Stimulated activated CD4-positive, alpha-beta T cell treated with anti-CD3 and anti-CD28 coated beads, Interleukin-15, amount 100 ng/mL, for 48 hours (primary cell): ENCODE measurements at places on chromosomes 4 and X.

GRCh38 chr4:153916273-153916755 is 127.4 kb upstream of the SFRP2 start:
- peak; percentile 49 for DNase-seq

DNA sequence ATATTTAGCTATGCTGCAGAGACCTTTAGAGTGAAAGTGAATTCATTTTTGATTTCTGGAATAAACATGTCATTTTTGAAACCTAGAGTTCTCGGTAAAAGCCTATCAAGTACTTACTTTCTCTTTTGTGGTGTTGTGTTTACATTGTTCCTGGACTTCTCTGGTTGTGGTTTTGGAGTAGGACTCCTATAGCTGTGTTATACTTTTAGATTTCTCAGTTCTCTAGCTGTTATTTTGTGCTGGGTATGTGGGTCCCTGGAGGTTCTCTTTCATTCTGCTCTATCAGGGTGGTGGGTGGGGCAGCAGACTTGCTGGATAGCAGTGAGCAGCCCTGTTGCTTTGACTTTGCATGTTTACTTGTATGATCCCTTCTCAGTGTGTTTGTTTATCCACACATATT is 25.6 kb upstream of the MSMO1 start:
- no peak for DNase-seq

DNA sequence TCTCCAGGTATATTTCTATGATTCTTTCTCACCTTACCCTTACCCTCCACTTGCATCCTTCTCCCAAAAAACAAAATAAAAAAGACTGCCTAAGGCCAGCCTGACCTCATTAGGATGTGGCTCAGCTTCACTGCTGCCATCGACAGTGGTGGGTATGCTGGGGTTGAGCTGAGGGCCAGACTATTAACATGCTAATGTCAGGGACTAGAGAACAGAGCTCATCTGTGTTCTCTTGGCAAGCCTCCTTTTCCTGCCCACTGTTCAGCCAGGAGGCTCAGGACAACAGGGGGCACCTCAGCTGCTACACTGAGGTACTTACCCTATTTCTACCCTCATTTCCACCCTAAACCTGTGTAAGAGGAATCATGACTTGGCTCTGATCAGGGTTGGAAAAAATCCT is 59.3 kb downstream of the MSN start:
- DNase-seq, result no peak

DNA sequence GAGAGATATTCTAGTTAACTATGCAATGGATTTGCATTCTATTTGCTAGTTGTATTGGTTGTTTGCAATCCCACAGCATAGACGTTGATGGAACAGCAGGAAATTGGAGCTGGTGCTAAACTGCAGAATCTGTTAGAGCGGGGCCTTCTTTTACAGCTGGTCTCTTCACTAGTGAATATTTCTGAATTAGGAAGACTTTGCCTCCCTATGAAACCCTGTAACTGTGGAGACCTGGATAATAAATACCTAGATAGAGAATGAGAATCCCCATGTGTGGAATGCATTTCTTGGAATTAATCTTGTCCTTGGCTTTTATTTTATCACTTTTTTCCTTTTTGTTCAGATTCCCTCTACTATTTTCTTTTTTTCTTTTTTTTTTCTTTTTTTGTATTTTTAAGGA is 109.7 kb downstream of the SHROOM3 start:
- no peak for DNase-seq

DNA sequence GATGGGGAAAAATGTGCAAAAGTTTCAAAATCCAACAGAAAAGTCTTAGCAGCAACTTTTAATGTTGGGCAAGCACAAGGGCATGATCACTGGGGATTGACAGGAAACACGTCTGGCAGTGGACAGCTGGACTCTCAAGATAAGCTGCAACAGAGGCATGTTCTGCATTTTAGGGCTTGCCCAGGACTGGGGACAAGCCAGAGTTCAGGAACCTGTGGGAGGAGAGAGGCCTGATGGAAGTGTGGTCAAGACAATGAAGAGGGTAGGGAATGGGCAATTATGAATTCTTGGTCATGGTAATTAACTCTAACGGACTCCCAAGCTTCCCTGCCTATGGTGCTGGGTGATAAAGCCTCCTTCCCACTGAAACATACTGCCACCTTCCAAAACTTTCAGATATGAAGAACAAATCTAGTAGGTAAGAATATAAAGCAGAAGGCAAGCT is 48.4 kb downstream of the ANXA3 start:
- DNase-seq, result no peak

GRCh38 chr4:22471999-22472461 is 43.8 kb downstream of the ADGRA3 start:
- DNase-seq, result no peak

DNA sequence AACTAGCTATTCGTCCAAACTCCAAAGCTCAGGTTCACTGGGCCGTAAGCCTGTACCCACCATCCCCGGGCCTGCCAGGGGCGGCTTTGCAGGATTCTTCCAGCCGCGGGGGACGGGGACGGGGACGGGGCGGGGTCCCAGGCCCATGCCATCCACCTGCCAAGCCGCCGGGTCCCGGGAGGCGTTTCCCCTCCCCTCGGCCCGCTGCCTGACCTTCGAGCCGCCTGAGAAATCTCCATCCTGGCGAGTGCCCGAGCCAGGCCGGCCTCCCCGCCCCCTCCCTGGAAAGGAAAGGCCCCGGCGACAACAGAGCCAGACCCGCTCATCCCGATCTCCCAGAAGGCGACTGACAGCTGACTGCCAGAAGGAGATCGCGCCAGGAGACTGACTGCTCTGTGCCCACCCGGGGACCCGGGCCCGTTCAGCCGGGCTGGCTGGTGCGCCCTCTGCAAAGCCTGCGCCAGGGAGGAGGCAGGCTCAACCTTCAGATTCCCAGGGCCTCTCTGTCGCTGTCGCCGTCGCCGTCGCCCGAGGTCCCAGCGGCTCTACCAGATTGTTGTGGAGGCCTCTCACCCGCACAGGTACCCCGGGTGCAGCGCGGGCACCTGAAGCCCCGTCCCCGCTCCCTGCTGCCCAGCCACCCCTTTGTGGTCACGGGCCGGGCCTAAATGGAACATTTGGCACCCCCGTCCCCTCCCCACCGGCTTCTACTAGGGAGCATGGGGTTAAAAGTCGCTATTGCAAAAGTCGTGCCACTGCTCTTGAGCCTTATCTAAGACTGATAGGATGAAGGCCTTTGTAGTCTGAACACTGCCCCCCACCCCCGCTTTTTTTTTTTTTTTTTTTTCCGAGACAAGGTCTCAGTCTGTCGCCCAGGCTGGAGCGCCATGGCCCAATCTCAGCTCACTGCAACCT is at the start of gene RGN:
Gene RGN (plus strand): TSS at position 315 of the 915 bp plus-strand sequence. CDS start 2,702 bp downstream, outside the sequence.
- DNase-seq, result no peak

DNA sequence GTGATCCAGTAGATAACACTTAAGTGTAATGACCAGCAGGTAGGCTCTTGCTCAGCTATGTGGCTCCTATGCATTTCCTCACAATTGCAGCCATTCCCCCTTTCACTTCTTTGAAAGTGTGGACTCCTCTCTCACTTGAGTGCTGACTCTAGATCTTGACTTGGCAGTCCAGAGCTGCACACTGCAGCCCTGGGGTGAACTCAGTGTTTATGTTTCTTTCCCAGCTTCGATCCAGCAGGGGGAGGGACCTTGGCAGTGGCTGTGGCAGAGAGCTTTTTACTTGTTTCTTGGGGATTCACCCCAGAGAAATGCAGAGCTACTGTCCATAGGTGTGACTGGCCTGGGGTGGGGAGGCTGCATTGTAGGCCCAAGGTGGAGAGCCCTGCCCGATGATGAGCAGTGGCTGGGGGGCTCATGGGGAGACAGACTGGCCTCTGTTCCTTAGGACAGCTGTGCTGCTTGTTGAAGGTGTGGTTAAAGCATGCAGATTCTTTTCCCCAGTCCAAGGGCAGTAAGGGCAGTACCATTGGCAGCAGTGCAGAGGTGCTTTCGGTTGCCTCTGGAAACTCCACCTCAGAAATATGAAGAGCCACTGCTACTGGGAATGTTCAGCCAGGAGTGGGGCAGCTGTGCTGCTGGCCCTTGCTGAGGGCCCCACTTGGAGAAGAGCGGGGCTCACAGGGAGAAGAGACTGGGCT is 134.7 kb downstream of the SH3BGRL start:
- DNase-seq, result no peak

DNA sequence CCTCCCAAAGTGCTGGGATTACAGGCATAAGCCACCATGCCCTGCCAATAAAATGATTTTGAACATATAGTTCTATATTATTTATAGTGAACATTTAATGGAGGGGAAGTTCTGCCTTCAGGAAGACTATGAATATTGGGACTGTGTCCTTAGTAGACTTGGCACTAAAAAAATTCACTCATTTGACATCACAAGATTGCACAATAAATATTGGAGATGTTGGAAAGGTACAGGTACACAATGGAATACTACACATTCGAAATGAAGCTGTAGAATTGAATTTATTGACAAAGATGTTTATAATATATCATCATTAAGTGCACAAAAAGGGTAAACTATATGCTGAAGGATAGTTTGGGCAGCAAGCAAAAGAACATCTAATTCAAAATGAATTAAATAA is 13.0 kb upstream of the TMPRSS11E start:
- no peak for DNase-seq

- no peak for DNase-seq
Observed at GRCh38 chr4:101944649-101945048, 154.1 kb downstream of the BANK1 start.

DNA sequence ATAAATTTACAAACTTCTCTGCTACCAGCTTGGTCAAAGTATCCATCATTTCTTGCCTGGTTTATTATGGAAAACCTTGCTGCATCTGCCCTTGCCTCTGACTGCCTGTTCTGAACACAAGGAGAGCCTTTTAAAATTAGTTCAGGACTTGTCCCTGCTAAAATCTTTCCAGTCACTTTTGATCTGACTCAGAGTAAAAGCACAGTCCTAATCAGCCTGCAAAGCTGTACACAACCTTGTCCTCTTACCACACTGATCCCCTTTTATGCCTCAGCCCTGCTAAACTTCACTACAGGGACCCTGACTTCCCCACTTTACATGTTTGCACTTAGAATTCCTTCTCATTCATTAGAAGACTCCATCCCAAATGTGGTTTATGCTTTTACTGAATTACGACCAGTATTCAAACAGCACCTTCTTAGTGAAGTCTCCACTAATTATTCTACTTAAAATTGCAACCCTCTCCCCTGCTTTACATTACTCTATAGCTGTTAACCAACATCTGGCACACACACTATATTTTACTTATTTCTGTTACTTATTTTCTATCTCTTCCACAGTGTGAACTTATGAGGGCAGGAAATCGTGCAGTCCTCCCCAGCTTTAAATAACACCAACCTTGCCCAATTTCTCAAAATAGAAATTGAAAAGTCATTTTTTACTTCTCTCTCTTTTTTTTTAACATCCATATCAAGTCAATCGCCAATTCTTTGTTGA is 6.3 kb downstream of the GABRA4 start:
- no peak for DNase-seq

- DNase-seq, result no peak
Observed at GRCh38 chr4:48331577-48332330, 9.6 kb upstream of the SLAIN2 start.

DNA sequence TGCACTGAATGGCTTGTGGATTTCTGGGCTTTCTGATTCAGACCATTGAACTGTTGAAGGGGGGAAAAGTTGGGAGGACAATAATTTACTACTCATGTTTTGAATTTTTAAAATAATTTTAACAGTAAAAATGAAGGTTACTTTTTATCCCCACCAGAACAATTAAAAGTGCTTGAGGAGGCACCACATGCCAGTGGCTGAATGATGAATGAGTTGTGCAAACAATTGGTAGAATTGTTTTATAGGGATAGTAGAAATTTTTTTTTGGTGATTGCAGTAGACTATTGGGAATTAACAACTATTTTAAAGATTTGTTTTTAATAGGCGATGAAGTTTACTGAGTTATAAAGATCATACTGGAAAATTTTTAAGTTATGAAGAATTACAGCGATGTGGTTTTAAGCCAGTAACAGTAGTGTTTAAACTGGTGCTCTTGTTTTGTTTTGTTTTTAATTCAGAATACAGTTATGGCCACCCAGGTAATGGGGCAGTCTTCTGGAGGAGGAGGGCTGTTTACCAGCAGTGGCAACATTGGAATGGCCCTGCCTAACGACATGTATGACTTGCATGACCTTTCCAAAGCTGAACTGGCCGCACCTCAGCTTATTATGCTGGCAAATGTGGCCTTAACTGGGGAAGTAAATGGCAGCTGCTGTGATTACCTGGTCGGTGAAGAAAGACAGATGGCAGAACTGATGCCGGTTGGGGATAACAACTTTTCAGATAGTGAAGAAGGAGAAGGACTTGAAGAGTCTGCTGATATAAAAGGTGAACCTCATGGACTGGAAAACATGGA is 2.7 kb downstream of the REST start:
- DNase-seq, result no peak

- DNase-seq, result no peak
Observed at GRCh38 chr4:130186931-130187330, 1091.0 kb downstream of the C4orf33 start.

- DNase-seq, result no peak
Observed at GRCh38 chr4:38958453-38959190, 73.6 kb downstream of the TMEM156 start.

DNA sequence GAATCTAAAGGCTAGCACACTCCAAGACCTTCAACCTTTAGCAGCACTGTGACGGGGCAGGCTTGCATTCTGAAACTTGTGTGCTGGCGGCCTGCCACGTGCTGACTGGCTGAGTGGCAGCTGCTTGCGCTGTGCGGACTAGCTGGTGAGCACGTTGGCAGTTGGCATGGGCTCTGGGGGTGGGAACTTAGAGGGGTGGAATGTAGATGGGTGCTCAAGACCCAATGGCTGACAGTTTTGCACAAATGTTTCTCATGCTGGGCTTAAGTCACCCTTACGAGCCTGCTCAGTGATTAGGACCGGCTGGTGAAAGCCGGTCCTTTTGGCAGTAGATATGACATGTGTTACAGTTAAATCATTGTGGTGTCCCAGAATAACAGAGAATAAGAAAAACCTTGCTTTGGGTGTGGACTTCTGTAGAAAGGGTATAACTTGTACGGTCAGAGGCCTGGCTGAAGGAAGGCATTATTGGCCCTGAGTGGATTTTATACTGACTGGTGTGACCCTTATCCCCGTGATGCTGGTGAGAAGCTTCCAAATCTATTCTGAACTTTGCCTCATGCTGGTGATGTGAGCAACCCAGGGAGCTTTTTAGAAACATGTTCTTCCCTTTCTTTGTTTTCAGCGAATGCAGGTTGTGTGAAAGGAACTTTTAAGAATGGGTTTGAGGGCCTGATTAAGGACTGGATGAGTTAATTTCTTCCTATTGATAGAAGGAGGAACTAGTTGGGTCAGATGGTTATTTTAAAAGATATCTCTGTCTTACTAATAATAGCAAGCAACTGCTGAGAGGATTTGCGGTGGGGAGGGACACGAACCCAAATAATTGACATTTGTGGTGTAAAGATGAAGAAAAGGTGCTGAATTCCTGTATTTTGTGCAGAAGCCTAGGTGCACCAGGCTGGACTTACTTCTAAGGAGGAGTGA is 107.4 kb upstream of the SLC4A4 start:
- no peak for DNase-seq

- no peak for DNase-seq
Observed at GRCh38 chr4:39543034-39543433, 15.8 kb upstream of the UGDH start.

DNA sequence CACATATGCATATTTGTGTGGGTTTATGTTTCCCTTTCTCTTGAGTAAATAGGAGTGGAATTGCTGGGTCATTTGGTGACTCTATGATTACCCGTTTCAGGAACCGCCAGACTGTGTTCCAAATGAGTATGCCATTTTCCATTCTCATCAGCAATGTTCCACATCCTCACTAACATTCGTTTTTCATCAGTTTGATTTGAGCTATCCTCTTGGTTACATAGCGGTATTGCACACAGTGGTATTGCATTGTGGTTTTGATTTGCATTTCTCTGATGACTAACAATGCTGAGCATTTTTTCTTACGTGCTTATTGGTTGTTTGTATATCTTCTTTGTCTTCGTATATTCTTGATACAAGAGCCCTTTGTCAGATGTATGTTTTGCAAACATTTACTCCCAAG is 218.0 kb upstream of the AMOT start:
- no peak for DNase-seq
